Stimulated activated CD8-positive, alpha-beta memory T cell treated with anti-CD3 and anti-CD28 coated beads, Interleukin-7, amount 100 ng/mL, for 48 hours (primary cell): ENCODE measurements at places on chromosomes 16 and 17.

GRCh38 chr17:3157218-3157617, 29.9 kb upstream of the OR1G1 start:
- DNase-seq, result no peak

- DNase-seq, result no peak
Measured at GRCh38 chr16:81803332-81803731, 24.2 kb downstream of the PLCG2 start.

DNA sequence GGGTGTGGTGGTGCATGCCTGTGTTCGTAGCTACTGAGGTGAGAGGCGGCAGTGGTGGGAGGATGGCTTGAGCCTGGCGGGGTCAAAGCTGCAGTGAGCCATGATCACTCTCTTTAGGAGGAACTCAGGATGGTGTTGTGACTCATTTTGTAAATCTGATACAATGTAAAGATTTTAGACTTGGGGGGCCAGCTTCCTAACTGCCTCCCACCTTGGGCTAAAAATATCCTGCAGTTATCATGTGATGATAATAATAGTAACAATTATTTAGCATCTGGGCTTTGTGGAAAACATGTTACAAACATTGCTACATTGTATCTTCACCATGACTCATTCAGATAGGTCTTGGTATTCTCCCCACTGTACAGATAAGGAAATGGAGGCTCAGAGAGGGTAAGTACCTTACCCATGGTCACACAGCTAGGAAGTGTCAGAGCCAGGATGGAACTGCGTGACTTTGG, 7.4 kb downstream of the CTNS start:
- no peak for DNase-seq

DNA sequence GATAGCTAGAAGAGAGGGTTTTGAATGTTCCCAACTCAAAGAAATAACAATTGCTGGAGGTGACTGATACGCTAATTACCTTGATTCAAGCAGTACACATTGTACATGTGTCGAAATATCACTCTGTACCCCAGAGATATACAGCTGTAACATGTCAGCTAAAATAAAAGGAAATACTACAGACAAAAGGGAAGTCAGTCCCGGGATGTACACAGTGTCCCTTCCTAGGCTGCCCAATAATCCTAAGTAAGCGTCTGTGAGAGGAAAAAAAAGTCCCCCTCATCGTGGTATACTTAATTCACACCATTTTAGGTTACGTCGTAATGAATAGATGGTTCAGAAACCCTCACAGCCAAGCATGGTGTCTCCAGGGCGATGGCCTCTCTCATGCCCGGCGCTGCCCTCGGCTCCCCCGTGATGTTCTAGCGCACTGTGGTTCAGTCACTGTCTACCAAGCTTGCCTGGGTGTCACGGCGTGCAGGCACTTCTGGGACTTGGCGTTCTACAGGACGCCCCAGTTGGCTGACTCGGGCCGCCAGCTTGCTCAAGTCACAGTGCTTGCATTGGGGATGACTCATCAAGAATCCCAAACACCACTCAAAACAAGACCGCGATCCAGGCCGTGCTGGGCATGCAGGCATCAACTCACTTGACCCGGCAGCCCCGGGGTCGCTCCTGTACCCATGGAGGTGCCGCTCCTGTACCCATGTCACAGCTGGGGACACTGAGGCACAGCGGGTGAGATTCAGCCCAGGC, 27.6 kb downstream of the CCDC40 start:
- no peak for DNase-seq

DNA sequence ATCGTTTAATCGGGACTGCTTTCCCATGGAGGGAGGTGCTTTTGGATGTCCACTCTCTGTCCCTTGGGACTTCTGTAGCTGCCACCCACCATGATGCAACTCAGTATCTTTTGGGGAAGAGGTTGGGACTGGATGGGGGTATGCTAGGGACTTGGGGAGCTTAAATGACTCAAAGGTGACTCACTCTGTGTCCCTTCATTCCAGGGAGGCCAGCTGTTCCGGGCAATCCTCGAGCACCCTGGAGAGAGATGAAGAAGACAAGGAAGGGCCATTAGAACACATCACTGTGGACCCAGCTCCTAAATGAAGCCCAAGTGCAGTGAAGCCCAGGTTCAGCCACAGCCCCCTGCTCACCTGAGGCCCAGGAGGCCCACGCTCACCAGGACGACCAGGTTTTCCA, 4.6 kb downstream of the COL1A1 start:
- DNase-seq, result no peak

GRCh38 chr17:28261219-28261618, 57.8 kb upstream of the TMEM97 start:
- no peak for DNase-seq

GRCh38 chr16:81526935-81527334, 82.3 kb downstream of the CMIP start:
- DNase-seq, result no peak
